ENCODE measurements at places on chromosomes 7 and 10.

DNA sequence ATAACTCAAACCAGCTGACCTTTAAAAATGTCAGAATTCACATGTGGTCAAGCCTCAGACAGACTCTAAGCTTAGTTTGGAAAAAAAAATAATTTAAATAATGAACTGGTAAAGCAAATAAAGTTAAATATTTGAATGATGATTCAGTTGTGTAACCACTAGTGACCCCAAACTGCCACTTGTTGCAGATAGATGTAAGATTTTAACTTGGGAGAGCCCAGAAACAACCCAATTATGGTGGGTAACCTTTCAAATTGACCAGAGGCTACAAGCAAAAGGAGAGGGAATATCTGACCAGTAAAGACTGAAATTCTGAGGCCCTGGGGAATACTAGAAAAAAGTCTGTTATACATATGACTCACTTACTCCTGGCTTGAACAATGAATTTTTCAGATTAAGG lies 268.1 kb downstream of the HPSE2 start:
- DNase-seq, result no peak

GRCh38 chr7:133258174-133258573 lies 5.3 kb downstream of the EXOC4 start:
- DNase-seq, result no peak

DNA sequence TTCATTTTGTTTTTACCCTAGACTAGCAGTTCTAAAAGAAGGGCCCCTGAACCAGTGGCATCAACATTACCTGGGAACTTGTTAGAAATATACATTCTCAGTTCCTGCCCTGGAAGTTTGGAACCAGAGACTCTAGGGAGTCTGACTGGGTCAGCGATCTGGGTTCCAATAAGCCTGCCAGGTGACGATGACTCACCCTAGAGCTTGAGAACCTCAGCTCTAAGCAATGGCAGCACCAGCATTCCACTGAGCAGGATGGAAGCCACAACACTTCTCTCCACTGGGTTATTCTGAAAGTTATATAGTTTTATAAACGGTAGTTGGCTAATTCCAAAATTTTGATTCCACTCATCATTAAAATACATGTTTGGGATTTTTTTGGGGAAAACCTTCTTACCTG lies 97.0 kb upstream of the AMPH start:
- DNase-seq, result no peak

GRCh38 chr7:17939606-17940301 lies 540 bp downstream of the SNX13 start:
- peak; percentile 62 for DNase-seq

- DNase-seq, result no peak
These were observed 51.7 kb downstream of the DAGLB start for GRCh38 chr7:6395898-6396595.

- no peak for DNase-seq
These were observed 4.7 kb upstream of the PLXDC2 start for GRCh38 chr10:19811540-19811939.

Measured in activated naive CD8-positive, alpha-beta T cell treated with anti-CD3 and anti-CD28 coated beads, Interleukin-2, amount 10 ng/mL, durations not matched to agents 7 days and 5 days (primary cell).